ELF-1 (cell line): ENCODE measurements at places on chromosomes 4 and X.

DNA sequence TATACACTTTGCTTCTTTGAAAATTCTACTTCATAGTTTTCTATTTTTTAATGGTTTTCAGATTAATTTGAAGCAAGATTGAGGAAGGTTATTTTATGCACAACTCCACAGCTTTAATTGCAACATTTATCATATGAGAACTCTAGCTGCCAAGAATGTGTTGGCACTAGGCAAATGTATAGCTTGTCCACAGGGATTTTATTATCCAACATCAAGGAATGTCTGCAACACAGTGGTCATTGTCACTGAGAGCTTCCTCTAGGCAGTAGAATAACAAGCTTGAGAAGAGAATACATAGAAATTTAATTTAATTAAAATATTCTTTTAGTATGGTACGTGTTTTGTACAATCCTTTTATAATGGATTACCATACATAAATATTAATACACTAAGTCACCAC is 1600.8 kb downstream of the ARAP2 start:
- DNase-seq, result no peak

DNA sequence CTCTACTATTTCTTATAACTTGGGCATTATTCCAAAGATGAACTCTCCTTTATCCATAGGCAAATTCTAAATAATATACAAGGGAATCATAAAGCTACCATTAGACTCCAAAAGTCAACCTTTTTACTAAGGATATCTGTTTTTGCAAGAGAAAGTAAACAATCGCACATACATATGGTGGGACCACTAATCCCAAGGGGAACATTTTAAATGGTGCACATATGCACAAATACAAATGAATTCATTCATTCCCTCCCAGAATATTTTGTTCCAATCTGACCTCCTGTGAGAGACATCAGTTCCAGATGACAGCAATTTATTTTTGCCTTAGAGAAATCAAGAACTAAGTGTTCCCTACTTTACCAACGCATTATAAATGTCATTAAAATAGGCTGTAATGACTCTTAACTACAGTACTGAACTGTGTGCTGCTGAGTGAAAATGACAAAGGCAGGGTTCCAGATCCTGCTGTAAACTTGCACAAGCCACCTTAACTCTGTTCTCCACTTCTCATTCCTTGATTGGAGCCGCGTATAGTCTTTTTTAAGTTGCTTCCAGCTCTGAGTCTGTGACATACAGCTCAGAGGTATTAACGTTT is 2.0 kb downstream of the DHX15 start:
- no peak for DNase-seq

- DNase-seq, result no peak
Observed at GRCh38 chr4:34920032-34920431, 1324.3 kb downstream of the ARAP2 start.

- DNase-seq, result no peak
Observed at GRCh38 chr4:65960751-65961150, 290.5 kb upstream of the EPHA5 start.

DNA sequence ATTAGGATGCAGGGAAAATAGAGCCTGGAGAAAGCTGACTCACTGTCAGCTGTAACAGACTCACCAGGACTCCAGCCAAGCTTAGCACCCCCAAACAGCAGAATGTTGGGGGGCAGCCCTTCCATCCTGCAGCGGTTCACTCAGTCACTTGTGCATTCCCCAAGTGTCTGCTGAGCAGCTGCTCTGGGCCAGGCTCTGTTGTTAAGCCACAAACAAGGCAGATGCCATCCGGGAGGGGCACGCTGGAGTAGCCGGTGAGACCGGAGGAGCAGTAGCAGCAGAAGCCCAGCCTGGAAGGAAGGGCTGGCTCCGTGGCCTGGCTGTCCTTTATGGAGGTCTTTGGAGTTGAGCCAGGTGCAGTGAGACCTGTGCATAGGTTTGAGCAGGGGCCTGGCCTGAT is 22.0 kb downstream of the CCNQ start:
- no peak for DNase-seq

- no peak for DNase-seq
Observed at GRCh38 chr4:131603705-131604104, 1545.4 kb upstream of the PCDH10 start.

DNA sequence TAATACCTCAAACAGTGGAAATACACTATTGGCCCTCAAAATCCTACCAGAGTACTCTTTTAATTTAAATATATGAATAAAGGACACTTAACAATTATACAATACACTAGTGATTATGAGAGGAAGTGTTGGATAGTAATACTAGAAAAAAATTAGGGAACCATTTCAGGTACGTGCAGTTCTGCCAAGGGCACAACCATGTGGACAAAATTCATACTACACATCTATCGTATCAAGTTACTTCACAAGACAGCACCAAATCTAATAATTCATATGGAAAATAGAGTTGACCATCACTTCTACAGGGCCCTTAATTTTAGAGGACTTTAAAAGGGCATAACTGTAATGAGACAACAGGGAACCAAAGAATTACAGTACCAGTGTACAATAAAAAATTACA is 69.2 kb upstream of the ZCCHC13 start:
- no peak for DNase-seq
